ENCODE measurements at places on chromosomes 3 and 15.

- no peak for DNase-seq
Observed at GRCh38 chr15:60648928-60649679, 170.2 kb upstream of the ICE2 start.

- no peak for DNase-seq
Observed at GRCh38 chr3:124793054-124793739, 62.9 kb downstream of the UMPS start.

- DNase-seq: no peak
Observed at GRCh38 chr15:74422652-74423430, 10.9 kb downstream of the SEMA7A start.

- no peak for DNase-seq
Observed at GRCh38 chr3:42339321-42339720, 71.1 kb downstream of the LYZL4 start.

GRCh38 chr15:49604625-49605409 is 15.8 kb downstream of the FAM227B start:
- no peak for DNase-seq

- no peak for DNase-seq
Observed at GRCh38 chr3:177646749-177647148, 449.5 kb upstream of the TBL1XR1 start.

Data from non-pigmented ciliary epithelial cell (primary cell).